ENCODE measurements at places on chromosomes 6 and 20.

DNA sequence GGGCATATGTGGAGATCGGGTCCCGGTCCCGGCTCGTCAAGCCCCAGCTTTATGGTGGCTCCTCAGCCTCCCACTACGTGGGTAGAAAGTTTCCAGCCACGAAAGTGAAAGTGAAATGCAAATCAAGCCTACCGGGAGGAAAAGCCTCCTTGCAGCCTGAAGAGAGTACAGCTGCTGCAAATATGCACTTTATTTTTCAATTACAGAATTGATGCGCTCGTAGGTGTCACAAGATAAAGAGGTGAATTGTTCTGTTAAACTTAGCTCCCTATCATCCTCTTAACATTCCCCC lies 373 bp upstream of the PCNA start:
- DNase-seq, result no peak

DNA sequence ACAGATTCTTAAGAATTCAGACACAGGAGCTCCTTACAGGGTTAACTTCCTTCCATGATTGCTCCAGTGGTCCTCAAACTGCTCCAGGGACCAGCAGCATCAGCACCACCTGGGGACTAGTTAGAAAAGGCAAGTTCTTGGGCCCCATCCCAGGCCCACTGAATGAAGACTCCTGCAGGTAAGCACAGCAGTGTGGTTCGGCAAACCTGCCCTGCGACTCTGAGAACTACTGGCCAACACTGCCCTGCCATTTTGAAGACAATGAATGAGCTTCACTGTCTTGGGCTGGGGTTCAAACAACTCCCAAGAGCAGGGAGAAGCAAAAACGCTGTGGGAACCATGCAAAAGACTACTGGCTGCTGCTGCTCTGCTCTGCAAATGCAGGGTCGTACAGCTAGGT lies 39.4 kb downstream of the SLC22A23 start:
- DNase-seq, result no peak

GRCh38 chr6:32982084-32982701 lies 13.8 kb downstream of the BRD2 start:
- DNase-seq, result peak; percentile 28

DNA sequence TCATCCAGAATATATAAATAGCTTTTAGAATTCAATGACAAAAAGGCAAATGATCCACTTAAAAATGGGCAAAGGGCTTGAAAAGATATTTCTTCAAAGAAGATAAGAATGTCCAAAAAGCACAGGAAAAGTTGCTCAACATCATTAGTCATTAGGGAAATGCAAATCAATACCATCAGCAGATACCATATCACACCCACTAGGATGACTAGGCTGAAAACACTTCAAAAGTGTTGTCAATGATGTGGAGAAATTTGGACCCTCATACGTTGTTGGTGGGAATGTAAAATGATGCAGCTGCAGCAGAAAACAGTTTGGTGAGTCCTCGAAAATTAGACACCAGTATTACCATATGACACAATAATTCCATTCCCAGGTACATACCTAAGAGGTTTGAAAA lies 303.6 kb upstream of the SLC35B3 start:
- no peak for DNase-seq

DNA sequence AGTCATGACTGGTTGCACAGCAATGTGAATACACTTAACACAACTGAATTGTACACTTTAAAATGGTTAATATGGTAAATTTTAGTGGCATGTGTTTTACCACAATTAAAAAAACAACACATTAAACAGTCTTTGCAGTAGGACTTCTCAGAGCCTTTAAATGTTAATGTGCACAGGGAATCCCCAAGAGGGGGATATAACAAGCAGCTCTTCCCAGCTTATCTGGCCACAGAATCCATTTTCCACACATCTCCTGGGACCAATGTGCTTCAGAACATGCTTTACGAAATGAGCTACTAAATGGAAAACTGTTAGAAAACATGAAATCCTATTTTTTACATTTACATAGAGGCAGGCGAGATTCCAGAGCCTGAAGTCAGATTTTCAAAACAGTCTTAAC lies 44.4 kb downstream of the FYN start:
- no peak for DNase-seq

GRCh38 chr6:139595183-139595582 lies 220.7 kb upstream of the CITED2 start:
- no peak for DNase-seq

GRCh38 chr6:123802351-123802696 lies 1.3 kb upstream of the NKAIN2 start:
- no peak for DNase-seq

DNA sequence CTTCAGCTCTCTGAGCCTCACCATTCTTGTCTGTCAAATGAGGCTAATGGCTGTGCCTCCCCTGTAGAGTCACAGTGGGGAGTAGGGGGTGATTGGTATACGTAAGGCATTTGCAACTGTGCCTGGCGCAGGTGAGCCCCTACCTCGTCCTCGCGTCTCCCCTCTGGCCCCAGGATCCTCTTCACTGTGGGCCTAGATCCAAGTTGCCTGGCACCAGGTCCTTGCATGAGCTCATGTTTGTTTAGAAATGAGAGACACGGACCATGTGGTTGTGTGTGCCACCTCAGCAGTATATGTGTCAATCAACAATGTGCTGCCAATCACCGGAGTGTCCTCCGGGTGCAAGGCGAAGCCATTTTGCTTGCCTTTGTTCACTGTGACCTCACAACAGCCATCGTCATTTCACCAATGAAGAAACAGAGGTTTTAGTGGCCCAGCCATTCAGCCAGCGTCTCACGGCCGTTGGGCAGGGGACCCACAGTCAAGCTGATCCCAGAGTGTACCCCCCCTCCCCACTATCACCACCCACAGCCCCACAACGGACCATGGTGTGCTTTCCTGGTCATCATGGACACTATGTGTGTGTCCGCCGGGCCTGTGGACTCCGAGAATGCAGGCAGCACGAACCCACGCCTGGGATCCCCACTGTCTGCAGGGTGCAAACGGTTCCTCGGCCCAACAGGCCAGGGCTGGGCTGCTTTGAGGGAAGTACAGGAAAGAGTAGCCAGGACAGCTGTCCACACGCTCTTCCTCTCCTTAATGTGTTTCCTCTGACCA lies 35.9 kb upstream of the STX16 start:
- no peak for DNase-seq

DNA sequence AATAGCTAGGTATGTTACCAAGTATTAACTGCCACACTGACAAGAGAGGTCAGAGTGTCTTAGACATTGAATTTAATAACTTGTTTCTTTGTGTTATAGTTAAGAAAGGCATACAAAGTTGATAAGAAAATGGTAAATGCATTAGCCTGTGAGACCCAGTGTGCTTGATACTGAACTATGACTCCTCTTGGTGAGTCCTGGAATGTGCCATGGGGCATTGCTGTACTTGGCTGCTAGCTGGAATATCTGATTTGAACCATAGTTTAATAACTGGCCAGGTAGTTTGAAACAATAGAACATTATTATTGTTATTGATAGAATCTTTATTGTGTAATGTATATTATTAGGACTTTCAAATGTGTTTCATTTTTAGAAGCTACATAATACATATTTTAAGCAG lies 70.0 kb downstream of the ZFAND3 start:
- no peak for DNase-seq

GRCh38 chr20:19026901-19027644 lies 185.4 kb upstream of the SLC24A3 start:
- no peak for DNase-seq

- DNase-seq, result peak; percentile 27
These were observed 321.3 kb upstream of the SPTLC3 start for GRCh38 chr20:12687476-12687875.

DNA sequence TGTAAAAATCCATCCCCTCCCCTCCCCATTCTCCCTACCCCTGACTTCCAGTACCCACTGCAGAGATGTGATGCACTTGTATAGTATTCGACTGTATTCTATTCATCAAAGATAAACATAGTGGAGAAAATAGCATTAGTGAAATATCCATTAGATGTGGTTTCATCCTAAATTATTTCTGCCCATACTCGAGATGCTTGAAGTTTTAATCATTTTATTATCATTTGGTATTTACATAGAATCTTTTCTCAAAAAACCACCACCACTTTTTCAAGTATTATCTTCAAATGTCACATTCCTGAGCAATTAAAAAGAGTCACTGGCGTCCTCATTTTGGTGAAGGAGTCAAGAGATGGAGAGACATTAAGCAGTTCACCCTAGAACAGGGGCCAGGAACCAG lies 181.9 kb downstream of the HAO1 start:
- DNase-seq, result no peak

- no peak for DNase-seq
These were observed 42.0 kb upstream of the ENPP1 start for GRCh38 chr6:131765804-131766135.

- DNase-seq, result no peak
These were observed 628 bp downstream of the RBM24 start for GRCh38 chr6:17281497-17282481.

- no peak for DNase-seq
These were observed 65.3 kb downstream of the RAMACL start for GRCh38 chr6:166520905-166521834.

GRCh38 chr6:143677891-143678791 lies at the start of gene PHACTR2:
TSS of gene PHACTR2 (plus strand) at chr6:143677965. CDS start at chr6:143678164, 199 bp downstream.
- no peak for DNase-seq

GRCh38 chr6:21826023-21826422 lies 232.5 kb downstream of the SOX4 start:
- no peak for DNase-seq

DNA sequence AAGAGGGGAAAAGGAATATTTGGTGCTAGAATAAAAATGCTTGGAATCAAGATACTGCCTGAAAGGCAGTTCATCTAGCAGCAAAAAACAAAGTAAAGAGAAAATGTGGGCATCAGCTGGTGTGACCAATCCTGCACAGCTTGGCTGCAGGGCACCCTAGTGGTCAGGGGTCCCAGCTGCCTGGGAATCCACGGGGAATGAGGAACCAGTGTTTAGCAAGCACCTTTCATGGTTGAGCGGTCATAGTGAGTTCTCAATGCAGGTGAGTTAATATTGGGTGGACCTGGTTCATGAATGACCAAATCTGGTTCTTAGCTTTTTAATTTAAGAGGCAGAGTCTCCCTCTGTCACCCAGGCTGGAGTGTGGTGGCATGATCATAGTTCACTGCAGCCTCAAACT lies 53.3 kb downstream of the CAP2 start:
- DNase-seq, result no peak

DNA sequence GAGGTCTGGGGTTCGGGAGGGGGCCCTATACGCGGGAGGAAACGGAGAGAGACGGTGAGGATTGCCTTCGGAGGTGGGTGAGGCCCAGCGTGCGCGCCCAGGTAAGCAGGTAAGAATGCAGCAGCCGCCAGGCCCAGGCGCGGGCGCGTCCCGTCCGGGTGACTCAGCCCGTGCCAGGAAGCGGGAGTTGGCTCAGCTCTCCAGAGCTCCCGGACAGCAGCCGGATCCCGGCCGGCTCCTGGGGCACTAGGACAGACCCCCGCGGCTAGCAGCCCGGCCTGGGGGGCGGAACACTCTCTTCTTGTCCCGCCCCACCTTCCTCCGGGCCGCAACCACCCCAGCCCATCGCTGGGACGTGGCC lies 1.5 kb upstream of the MDFI start:
- no peak for DNase-seq

- DNase-seq, result no peak
These were observed 41.3 kb upstream of the TBC1D7 start for GRCh38 chr6:13369591-13369990.

DNA sequence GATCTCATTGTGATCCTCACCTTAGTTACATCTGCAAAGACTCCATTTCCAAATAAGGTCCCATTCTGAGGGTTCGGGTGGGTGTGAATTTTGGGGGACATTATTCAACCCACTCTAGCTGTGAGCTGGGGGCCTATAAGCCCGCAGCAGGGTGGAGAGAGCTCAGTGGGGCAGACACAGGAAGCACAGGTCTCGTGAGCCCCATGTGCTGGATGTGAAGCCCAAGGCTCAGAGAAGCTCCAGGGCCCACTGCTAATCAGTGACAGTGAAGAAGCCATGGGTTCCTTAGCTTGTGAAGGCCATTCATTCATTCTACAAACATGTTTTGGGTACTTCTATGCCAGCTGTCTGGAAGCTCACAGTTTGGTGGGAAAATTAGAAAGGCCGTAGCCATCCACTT lies 47.5 kb downstream of the CHMP4B start:
- DNase-seq, result no peak

- no peak for DNase-seq
These were observed 862.7 kb upstream of the FLRT3 start for GRCh38 chr20:15200147-15200565.

GRCh38 chr20:38197619-38198018 lies 32.5 kb upstream of the TGM2 start:
- DNase-seq, result no peak

GRCh38 chr6:44078827-44079671 lies 48.2 kb downstream of the MRPL14 start:
- DNase-seq, result no peak

- peak; percentile 56 for DNase-seq
These were observed at the start of gene RIMS1 for GRCh38 chr6:71886184-71887005. TSS of gene RIMS1 (plus strand) at chr6:71886550. CDS start at chr6:71887024, 474 bp downstream.

Measured in NCI-H2171 (cell line).